ENCODE measurements at places on chromosomes 1 and 21.

DNA sequence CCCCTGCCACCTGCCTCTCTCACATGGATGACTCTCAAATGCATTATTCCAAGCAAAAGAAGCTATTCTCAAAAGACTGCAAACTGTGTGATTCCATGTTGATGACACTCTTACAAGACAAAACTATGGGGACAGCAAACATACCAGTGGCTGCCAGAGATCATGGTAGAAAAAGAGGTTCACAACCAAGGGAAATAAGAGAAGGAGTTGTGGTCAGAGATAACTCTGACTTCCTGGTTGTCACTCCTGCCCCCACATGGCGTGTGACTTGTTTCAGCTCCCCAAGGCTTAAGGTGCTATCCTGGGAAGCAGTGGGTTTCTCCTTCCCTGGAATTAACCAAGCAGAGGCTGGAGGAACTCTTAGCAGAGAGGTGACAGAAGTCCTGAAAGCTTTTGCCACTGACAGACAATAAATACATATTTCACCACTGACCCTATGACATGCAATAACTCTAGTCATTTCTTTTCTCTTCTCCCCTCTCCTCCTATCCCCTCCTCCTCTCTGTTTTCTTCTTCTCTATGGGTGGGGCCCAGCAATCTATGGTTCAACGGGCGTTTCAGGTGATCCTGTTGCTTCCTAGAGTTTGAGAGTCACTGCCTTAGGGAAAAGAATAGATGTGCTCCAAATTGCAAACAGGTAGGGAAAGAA is 185.1 kb downstream of the FCRL5 start:
- no peak for DNase-seq

GRCh38 chr1:167369933-167370332 is 148.4 kb downstream of the CD247 start:
- peak; percentile 17 for DNase-seq

- no peak for DNase-seq
Observed at GRCh38 chr1:220327106-220327505, 54.9 kb upstream of the RAB3GAP2 start.

GRCh38 chr21:17782051-17782450 is 37.1 kb downstream of the C21orf91 start:
- DNase-seq = no peak

- DNase-seq = peak; percentile 57
Observed at GRCh38 chr21:17370916-17371315, 141.9 kb upstream of the CXADR start.

DNA sequence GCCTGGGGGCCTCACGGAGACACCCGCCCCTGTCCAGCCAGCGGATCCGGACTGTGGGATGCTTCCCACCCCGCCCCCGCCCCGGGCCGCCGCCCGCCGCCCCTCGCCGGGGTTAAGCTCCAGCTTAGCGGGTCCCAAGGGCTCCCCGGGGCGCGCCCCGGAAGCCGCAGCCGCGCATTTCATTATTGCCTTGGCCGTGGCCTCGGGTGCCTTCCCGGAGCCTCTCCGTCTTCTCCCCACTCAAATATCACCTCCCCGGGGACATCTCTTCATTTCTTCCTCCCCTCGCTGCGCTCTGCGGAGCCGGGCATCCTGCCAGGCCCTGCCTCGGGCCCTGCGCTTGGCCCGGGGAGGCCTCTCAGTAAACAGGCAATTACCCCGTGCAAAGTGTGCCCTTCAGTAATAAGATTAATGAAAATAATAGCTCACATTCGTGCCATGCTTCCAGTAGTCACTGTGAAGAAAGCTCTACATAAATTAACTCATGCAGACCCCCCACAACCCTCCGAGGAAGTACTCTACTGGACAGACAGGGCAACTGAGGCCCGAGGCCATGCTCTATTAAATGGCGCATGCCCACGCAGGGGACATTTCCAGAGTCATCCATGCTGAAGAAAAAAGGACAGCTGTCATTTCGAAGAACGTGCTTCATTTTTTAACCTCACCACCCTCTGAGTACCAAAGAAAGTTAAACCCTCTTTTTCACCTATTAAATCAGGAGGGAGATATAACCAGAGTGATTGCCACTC is 49.9 kb upstream of the LAPTM5 start:
- peak; percentile 93 for DNase-seq

DNA sequence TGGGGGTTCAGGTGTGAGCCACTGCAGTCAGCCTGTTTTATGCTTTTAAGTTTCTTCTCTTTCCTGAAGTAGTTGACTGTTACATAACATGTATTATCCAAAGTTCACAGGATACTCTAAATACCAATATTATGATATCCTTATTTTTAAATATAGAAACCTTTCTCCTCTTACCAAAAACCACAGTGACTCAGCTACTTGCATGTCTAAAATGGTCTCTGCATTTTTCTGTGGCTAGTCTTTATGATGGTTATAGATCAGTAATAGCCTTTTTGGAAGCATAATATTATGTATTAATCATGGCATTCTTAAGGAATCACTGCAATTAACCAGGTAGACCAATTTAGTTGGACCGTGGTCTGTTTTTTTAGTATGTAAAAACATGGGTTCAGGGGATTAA is 210.8 kb upstream of the CACYBP start:
- DNase-seq = no peak

DNA sequence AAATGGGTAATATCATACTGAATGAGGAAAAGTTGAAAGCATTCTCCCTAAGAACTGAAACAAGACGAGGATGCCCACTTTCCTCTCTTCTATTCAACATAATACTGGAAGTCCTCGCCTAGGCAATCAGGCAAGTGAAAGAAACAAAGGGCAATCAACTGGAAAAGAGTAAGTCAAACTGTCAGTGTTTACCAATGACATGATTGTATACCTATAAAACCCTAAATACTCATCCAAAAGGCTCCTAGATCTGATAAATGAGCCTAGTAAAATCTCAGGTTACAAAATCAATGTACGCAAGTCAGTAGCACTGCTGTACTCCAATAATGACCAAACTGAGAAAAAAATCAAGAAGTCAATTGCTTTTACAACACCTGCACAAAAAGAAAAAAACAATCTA is 575.8 kb upstream of the PRMT6 start:
- no peak for DNase-seq

DNA sequence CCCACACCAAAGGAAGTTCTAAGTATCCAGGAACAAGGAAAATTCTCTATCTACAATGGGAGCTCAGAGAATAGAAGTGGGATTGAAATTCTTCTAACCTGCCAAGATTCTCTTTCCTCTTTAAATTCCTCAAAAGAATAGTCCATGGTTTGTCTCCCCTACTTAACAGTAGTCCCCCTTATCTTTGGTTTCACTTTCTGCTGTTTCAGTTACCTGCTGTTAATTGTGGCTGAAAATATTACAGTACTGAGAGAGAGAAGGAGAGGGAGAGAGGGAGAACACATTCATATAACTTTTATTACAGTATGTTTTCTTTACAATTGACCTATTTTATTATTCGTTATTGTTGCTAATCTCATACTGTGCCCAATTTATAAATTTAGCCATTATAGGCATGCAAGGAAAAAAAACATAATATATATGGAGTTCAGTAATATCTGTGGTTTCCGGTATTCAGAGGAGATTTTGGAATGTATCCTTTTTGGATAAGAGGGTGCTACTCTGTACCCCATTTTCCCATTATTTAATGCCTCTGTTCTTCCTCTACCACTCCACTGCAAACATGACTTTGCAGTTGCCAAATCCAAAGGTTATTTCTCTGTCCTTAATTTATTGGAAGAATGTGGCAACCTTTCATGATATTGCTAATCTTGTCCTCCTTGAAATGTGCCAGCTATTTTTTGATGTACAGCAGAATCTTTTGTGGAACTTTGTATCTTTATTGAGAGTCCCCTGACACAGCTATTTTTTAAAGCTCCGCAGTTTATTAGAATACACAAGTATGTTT is 68.0 kb downstream of the USP25 start:
- DNase-seq = no peak

DNA sequence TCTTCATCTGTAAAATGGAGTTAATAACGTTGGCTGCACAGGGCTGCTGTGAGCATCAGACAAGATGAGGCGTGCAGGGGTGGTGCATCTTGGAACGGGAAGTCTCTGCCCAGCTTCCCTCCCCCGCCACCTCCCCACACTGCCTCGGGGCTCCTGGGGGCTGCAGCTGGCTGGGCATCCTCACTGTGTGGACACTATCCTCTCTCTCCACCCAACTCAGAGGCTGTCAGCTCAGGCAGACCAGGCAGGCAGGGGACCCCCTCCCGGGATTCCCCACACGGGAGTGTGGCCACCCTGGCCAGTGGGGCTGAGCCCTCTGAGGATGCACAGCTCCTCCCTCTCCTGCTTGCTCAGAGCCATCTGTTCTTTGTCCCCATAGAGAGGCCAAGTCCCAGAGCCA is 122.7 kb downstream of the CCDC185 start:
- no peak for DNase-seq
